ENCODE measurements at places on chromosomes 12 and 14. TPM values are rescaled to one million over a fixed set of nuclear protein-coding genes. Genes with fewer than 3 reads are reported as not detected.

SMOC1 gene
- 0.56 TPM for total RNA-seq

PCK2 gene
- total RNA-seq: 1.2 TPM

PRB2 gene
- not detected for total RNA-seq

CLEC1B gene
- not detected for total RNA-seq

HOXC9 gene
- total RNA-seq: not detected

FUT8 gene
- total RNA-seq: 14.6 TPM

CPNE6 gene
- 0.26 TPM for total RNA-seq

TDG gene
- 11.4 TPM for total RNA-seq

PXMP2 gene
- total RNA-seq: 29.0 TPM

SAMD4A gene
- 266 TPM for total RNA-seq

ADAM20 gene
- total RNA-seq: 0.35 TPM
